ENCODE measurements at places on chromosomes 11 and 22.
A peak's percentile ranks its signal among the peaks of the same experiment; 100 is the strongest.

- no peak for DNase-seq
These were observed 95.0 kb downstream of the AMOTL1 start for GRCh38 chr11:94862926-94863880.

- DNase-seq, result peak; percentile 45
These were observed 60.6 kb downstream of the NXPE2 start for GRCh38 chr11:114738954-114739353.

- peak; percentile 52 for DNase-seq
These were observed 1.1 kb downstream of the EIF4G2 start for GRCh38 chr11:10807493-10808234.

DNA sequence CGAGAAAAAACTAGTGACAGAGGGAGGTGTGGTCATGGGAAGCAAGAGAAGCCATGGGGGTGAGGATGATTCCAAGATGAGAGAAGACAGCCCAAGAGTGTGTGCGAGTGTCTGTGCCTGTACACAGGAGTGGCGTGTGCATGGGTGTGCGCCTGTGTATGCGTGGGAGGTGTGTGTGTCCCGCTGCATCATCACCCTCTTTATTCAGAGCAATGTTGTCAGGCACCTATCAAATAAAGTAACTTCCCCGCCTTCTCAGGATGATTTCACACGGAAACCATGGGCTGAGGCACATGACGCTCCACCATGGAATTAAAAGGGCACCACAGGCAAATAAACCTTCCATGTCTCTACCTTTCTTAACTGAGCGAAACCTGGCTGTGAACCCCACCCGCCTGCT is 24.6 kb downstream of the MS4A10 start:
- DNase-seq, result no peak

DNA sequence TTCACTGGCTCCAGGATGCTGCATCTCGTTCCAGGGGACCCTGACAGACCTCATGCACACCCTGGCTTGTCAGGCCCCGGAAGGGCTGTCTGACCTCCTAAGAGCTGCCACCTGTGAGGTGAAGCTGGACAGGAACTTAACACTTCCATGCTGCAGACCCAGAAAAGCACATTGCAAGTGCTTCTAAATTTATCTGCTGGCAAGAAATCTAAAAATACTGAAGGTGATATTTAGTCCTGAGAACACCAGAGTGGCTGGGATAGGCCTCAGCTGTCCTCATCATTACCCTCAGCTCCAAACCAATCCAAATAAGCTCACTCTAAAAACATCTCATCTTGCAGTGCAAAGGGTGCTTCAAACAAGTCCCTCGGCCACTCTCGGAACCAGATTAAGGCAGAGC is 46.7 kb downstream of the ABTB2 start:
- DNase-seq, result no peak

DNA sequence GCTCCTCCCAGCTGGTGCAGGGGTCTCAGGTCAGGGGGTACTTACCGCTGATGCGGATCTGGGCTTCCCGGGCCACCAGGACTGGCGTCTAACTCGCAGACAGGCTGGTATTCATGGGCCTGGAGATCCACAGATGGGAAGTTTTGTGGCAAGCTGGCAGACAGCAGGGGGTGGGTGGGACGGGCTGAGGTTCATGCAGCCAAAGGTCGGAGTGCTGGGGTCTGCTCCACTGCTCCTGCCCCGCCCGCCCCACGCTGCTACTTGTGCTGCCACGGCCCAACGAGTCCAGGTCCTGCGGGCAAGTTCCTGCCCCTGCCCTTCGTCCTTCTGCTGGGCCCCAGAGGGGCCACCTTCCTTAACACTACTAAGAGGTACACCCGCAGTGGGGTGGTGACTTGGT is 3.1 kb downstream of the ACY3 start:
- DNase-seq, result no peak

DNA sequence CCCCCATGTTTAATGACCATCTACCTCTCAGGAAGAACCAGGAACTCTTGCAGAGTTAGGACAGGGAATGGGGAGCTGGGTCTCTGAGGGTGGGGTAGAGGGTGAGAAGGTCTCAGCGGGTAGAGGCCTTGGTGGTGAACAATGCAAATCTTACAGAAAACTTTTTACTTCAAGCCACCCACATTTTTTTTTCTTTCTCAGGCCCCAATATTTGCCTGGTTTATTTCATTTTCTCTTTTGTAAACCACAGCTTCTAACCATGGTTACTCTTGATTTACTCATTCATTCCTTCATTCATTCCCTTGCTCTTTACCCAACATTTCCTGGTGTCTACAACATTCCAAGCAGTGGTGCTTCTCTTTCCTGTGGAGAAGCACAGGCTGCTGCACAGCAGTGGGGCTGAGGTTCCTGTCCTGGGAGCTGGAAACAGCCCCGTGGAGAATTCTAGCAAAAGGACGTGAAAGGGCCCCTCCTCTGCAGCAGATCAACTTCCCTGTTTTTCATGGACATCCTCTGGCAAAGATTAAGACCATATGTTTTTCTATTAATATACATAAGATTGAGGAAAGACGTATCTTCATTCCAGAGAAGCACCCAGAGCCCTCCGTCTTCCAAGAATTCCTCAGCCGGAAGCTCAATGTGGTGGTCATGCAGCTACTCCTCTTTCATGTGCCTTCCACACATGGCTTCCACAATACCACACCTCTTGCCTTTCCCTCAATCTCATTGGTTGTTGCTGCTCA is 224.4 kb upstream of the SESN3 start:
- no peak for DNase-seq

DNA sequence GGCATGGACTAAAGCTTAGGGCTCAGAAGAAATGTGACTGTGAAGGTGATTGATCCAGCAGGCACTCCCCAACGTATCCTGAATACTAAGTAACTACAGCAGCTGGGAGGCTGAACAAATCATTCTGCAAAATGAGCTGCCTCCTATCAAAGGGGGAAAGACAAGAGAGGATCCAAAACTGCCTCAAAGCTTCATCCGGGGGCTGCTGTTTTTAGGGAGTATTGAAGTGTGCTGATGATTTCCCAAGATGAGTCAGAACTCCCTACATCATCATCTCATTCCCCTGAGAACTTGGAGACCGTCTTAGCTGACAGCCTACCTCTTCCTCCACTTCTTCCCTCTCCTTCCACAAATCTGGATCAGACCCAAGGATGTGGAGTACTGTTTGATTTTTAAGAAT is 108.4 kb upstream of the GRAMD1B start:
- no peak for DNase-seq

DNA sequence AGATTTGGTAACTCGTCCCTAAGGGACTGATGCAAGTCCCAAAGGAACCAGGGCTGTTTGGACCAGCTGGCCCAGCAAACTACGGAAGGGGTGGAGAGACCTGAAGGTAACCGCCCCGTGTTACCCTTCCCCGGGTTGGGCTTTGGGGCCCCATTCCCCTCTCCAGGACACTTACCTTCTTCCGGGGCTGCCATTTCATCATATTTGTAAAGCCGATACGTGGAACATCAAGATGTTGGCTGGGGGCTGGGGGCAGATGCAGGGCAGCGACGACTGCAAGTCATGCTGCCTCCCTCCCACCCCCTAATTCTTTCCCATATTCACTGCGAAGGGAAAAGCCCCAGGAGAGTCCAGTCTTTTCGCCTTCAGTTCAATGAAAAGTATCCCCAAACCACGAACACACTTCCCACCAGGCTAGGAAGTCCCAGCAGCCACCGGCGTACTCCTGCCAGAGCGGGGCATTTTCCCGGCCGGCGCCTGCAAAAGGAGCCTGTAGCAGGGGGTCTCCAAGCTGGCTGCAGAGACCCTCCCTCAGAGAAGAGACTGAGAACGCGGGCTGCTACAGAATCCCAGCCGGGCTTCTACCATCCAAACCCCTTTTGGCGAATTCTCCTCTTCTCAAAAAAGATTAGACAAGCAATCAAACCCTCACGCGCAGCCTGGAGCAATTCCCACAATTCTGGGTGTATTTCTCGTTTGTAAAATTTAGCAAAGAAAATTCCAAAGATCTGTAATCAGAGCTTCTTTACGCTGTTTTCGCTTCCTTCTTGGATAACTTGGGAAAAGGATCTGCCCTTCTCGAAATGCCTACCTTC is 236.7 kb downstream of the TTC28 start:
- peak; percentile 67 for DNase-seq

DNA sequence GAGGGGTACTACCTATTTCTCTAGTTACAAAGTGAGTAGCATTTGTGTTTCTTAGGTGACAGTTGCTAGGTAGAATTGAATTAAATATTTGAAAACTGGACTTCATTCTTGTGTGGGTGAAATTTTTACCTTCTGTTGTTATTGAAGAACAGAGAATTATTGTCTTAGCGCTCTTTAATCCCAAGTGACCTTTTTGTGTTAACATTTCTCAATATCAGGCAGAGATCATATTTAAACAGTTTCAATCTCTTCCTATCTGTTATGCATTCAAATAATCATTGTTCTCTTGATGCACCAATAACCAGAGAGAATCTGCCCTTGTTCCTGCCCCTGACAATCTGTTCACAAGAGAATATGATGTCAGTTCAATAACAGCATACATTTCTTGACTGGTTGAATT is 14.2 kb downstream of the KMT2A start:
- DNase-seq, result no peak

- DNase-seq, result no peak
These were observed 11.2 kb downstream of the PEX26 start for GRCh38 chr22:18088825-18089568.

GRCh38 chr11:72321381-72321996 is 77.5 kb upstream of the PHOX2A start:
- DNase-seq, result peak; percentile 57

- no peak for DNase-seq
These were observed 34.7 kb upstream of the RFPL3 start for GRCh38 chr22:32322986-32323385.

DNA sequence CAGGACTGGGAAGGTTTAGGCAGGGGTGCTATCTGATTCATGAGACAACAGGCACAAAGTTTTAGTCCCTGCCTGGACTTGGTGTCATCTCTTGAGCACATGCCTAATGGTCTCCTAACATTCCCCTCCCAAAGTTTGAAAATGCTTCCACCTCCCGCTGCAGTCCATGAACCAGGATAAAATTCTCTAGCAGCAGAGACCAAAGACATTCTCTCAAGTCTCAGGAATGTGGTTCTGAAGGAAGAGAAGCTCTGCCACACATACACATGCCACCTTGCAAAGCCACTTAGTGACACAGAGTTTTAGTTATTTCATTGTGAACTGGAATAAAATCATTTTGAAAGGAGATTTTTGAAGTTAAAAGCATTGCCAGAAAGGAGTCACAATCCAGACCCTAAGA is 15.5 kb downstream of the OR51B6 start:
- no peak for DNase-seq

DNA sequence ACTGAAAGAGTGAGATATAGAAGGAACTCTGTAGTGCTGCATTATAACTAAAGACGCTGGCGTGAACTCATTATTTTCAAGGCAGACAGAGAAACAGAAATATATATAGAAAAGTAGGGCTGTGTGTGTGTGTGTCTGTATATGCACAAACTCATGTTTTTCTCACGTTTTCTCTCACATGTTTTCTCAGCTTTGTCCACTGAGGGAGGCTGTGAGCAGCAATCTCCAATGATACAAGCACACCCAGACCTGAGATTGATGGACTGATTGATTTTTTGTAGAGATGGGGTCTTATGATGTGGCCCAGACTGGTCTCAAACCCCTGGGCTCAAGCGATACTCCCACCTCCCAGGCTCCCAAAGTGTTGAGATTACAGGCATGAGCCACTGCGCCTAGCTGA is 122.5 kb downstream of the SERGEF start:
- DNase-seq, result peak; percentile 6

DNA sequence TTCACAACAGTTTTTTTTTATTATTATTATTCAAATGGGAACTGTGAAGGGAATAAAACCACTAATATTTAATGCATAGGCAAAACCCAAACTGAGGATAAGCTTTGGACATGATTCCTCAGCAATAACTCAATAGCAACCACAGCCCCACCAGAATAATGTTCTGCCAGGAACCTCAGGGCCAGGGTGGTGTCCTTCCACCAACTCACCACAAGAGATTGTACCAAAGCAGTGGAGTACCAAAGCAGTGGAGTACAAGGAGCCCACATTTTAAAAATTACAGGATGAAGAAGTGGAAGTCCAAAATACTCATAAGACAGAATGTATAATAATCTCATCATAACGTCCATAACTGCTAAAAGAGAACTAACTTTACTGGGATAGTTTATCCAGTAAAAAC is 32.5 kb upstream of the FZD4 start:
- no peak for DNase-seq

- DNase-seq, result no peak
These were observed 35.1 kb upstream of the GGTLC2 start for GRCh38 chr22:22609291-22609690.

- no peak for DNase-seq
These were observed 20.1 kb upstream of the CD44 start for GRCh38 chr11:35118906-35119305.

DNA sequence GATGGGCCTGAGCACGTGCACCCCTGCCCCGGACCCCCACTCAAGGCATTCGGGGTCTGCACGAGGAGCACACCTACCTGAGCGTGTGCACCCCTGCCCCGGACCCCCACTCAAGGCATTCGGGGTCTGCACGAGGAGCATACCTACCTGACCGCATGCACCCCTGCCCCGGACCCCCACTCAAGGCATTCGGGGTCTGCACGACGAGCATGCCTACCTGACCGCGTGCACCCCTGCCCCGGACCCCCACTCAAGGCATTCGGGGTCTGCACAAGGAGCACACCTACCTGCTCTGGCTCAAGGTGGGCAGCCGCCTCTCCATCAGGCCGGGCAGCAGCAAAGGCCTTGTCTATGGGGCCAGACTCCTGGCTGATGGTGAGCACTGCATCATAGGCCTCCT is 48.7 kb upstream of the LRRC32 start:
- DNase-seq, result no peak

GRCh38 chr11:124202951-124203350 is 19.8 kb downstream of the OR10D3 start:
- no peak for DNase-seq

DNA sequence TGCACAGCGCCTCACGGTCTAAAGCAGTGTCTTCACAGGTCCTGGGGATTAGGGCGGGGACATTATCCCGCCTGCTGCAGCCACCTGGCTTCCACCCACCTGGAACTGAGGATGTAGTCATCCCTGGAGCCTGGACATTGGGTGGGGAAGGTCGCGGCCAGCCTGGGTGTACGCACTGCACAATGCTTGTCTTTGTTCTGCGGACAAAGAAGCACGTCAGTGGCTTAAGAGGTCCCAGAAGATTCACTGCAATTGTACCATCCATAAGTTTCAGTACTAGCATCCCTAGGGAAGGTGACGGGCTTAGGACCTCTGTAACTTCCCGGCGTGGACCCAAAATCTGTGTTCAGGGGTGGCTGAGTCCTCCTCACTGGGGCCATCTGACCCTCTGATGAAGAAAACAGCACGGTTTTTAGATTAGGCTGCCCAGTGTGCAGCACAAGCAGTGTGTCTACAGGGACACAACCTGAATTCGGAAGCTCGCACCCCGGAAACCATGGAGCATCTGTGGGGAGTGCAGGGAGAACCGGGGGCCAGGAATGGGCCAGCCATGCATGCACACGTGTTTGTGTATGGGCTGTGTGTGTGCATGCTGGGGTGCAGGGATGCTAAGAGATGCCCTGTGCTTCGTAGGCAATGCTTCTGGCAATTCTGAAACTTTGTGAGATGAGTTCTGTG is 342.6 kb upstream of the B3GAT1 start:
- DNase-seq, result no peak

Data from mesenchymal stem cell (in vitro differentiated cells and primary cell).